ENCODE measurements at places on chromosomes 6 and 20.

GRCh38 chr20:53960579-53961272 is 109.7 kb downstream of the BCAS1 start:
- DNase-seq: no peak

GRCh38 chr6:54877713-54878317 is 31.2 kb downstream of the FAM83B start:
- no peak for DNase-seq

DNA sequence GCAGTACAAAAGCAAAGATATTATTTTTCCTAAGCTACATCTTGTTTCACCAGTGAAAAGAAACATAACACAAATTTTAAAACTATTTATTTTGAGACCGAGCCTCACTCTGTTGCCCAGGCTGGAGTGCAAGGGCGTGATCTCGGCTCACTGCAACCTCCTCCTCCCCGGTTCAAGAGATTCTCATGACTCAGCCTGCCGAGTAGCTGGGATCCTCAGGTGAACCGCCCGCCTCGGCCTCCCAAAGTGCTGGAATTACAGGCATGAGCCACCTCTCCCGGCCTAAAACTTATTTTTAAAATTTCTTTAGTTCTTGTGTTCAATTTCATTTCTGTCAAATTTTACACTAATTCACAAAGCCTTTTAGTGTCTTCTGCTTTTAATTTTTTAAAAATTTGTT is 5.9 kb downstream of the SRSF12 start:
- no peak for DNase-seq

DNA sequence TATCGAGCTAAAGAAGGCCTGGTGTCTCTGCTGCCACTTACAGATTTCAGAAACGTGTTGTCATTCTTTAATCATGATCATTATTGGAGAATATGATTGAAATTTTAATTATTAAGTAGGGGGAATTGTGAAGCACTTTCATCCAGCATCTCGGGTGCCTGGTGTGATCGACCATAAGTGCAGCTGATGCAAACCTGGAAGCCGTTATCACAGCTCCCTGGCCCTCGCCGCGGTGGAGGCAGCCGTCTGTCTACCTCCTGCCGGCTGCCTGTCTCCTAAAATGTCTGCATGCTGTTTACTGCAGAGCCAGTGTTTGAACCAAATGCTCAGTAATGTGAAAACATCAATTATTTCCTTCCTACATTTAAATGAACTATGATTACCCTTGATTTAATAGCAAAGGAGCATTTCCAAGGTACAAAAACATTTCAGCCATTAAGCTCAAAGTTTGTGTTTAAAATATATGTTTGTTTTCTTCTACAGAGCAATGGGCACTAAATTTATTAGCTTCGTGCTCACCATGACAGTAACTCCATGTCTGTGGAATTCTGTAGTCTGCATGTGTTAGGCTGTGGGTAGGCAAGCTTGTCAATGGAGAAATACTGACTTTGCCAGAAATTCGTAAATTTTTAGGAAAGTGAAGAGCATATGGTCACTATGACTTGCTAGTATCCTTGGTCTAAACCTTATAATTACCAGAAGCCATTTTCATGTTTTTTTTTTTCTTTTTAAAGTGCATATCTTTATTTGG is 184.5 kb upstream of the AGPAT4 start:
- DNase-seq: no peak

DNA sequence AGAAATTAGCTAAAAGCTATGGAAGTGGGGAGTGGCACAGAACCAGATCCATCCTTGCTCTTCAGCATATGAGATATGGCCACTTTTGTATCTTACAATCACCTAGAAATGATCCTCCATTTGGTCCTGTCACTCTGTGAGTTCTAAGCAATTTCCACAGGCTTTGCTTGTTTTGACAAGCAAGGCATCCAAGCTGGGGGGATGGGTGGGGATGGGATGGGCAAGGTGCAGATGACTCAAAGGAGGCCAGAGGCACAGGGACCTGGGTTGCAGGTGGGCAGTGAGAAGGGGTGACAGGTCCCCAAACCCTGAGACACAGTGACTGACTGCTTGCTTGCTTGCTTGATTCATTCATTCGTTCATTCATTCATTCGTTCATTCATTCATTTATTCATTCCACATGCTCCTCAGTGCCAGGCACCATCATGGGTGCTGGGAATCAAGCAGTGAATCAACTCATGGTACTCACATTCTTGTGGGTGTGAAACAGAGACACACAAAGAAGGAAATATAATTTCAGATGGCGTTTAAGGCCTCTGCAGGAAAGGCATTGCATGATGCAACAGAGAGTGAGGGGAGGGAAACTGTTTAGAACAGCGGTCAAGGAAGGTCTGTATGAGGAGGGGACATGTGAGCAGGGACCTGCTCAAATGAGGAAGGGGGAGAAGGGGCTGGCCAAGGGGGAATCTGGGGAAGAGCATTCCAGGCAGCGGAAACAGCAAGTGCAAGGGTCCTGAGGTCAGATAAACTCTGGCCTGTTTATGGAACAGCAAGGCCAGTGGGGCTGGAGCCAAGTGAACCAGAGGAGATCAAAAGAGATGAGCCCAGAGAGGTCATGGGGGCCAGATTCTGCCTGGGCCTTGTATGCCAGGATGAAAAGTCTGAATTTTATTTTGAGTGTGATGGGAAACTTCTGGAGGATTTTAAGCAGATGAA is 3.4 kb downstream of the KCNB1 start:
- no peak for DNase-seq

DNA sequence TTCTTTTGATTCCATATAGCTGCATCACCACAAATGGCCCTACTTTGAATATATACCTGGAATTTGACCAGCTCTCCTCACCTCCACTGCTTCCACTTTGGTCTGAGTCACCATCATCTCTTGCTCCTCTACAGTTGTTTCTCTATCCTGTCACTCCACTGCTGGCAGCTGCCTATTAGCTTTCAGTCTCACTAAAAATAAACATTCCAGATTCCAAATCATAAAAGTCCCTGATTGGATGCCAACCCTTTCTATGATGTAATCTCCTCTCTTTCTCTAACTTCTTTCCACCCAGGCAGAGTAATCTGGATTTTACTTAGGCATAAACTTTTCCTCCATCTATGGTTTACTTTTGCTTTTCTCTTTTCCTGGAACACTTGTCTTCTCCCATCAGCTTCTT is 49.1 kb downstream of the RFPL4B start:
- no peak for DNase-seq

DNA sequence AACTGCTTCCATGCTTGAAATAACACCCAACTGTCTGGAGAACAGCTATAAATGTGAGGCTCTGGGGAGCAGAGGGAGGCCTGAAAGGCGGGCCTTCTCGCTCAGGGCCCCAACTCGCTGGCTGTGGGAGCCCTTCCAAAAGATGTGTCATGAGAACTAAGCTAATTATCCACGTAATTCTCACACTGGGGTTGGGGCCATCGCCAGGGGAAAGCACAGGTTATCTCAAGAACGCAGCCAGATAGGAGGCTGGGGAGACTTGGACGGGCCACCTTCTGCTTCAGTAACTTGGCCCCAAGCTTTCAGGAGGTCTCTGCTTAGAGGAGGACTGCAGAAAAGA is 1.6 kb downstream of the PXDC1 start:
- DNase-seq: no peak

DNA sequence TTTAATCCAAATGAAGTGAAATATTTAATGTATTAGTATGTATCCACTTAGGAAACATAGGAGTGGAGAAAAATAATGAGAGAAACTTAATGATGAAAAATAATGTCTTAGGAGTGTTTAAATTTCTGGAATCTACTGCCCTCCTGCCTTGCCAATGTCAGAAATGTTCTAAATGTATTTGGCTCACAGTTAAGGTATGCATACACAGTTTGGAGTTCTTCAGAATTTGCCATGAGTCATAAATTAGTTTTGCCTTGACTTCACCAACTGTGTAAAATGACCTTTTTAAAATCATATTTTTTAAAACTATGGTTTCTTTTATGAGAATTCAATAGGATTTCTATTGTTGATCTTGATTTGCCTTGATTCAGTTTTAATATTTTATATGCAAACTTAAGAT is 191.7 kb upstream of the HSF2 start:
- no peak for DNase-seq

- DNase-seq: no peak
These were observed 15.2 kb upstream of the AMD1 start for GRCh38 chr6:110859335-110859792.

GRCh38 chr6:17591287-17591686 is 8.8 kb upstream of the FAM8A1 start:
- no peak for DNase-seq

GRCh38 chr20:44810391-44811149 is at the start of gene RIMS4:
Gene RIMS4, minus strand, starts transcription at chr20:44810546. Its CDS starts 275 bp downstream, at chr20:44810271.
- no peak for DNase-seq

DNA sequence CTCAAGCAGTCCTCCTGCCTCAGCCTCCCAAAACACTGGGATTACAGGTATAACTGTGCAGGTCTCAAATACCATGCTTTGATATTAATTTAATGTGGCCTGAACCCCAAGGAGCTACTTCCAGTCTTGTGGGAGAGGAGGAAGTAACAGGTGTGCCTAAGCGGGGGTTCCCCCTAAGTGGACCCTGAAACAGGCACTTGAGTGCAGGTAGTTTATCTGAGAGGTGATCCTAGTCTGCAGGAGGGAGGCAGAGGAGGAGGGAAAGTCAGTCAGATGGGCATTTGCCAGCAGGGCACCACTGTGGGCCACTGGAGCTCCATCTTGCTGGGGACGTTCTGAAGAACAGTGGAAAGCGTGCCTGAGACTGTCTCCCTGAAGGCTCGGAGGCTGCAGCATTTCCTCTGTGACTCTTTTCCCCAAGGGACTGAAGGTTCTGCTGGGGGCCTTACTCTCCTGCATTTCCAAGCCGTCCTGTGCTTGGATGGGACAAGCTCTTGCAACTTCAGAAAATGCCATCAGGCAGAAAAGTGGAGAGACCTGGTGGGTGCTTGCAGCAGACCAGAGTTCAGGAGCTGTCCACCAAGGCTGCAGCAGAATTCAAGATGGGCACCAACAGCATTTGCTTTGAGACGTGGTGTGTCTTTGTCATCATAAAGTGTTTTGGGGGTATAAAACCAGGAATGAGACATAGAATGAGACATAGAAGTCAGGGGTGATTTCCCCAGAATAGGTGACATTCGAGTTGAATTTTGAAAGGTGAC is 4.6 kb upstream of the DLGAP4 start:
- DNase-seq: no peak

- no peak for DNase-seq
These were observed 420.5 kb upstream of the SOX4 start for GRCh38 chr6:21173031-21173430.

Measured in CD4-positive, alpha-beta T cell treated with Interleukin-4 for 4 hours (primary cell).